Head of caudate nucleus (tissue), 42 donors: ENCODE measurements at places on chromosomes 11 and 22.

- DNase-seq, result no peak
Measured at GRCh38 chr22:44491269-44492035, 6.6 kb downstream of the RTL6 start.

GRCh38 chr22:30920407-30920806 lies 48.2 kb downstream of the MORC2 start:
- DNase-seq, result peak; percentile 90

GRCh38 chr11:66745356-66746235 lies 16.6 kb upstream of the SPTBN2 start:
- DNase-seq, result peak; percentile 43

DNA sequence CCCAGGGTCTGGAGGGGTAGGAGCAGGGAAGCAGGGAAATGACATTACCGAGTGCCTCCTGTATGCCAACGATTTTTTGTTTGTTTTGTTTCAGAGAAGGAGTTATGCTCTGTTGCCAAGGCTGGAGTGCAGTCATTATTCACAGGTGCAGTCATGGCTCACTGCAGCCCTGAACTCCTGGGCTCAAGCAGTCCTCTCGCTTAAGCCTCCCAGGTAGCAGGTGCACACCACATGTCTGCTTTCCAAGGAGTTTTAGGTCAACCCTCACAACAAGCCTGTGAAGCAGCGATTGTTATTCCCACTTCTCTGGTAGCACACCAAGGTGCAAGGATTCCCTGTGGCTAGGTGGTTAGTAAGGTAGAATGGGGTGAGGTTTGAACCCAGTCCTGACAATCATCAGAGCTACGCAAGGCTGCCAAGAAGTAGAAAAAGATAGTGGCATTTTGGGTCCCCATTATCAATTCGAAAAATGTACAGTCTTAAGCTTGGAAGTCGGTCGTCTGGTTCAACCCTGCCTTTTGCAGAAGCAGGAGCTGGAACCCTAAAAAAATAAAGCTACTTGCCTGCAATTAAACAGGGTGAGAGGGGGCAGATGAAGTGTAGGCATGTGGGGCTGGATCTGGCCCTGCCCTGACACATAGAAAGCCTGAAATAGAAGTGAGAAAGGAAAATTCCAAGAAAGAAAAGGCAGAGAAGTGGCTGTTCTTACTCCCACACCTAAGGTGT lies 9.1 kb downstream of the UCP3 start:
- peak; percentile 74 for DNase-seq

DNA sequence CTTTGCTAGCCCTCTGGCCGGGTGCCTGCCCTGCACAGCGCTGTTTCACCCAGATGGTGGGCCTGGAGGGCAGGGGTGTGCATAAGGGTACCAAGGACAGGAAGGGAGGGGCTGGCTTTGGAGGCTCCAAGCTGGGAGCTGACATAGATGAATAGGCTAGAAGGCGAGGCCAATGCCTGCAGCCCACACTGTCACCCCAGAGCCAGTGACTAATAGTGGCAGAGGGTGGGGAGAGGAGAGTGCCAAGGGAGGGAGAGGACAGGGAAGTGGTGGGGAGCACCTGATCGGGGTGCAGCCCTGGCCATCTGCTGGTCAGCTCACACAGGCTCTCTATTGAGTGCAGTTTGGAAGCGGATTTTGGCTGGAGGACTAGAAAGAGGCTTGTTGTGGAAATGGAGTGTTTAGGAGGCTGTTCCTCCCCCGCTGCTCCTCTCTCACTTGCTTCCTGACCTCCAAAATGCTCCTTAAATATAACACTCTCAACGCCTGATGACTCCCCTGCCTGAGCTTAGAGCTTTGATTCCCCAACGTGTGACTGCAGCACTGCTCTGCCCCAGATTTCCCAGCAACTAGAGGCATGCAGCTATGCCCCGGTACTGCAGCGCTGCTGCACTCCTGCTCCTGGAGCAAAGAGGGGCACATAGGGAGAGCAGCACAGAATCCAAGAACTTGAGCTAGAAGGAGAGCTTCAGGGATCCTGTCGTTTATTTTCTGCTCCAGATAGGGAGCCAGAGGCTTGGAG lies 89.2 kb downstream of the GRAMD1B start:
- peak; percentile 55 for DNase-seq

DNA sequence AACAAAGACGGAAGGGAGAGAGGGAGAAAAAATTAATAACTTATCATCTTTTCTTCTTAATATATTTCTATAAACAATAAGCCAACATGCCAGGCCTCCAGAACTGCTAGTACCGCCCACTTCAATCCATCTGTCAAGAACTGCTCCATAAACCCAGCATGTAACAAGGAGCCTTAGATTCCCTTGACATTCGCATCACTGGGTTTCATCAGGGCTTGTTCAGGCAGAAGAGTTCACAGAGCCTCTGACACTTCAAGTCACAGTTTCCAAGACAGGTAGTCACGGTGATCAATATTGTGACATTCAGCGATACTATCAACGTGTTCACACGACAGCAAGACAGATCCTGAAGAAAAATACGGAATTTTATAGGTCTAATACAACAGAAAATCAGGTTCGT lies 61.7 kb downstream of the LARGE2 start:
- DNase-seq, result no peak
